NCI-H1417 (cell line): ENCODE measurements at places on chromosomes 5 and 9.

GRCh38 chr5:24439465-24439864 lies 205.3 kb downstream of the CDH10 start:
- DNase-seq = no peak

GRCh38 chr9:4443439-4443838 lies 46.8 kb upstream of the SLC1A1 start:
- DNase-seq = no peak

- no peak for DNase-seq
Observed at GRCh38 chr5:69454460-69455249, 37.9 kb upstream of the OCLN start.

DNA sequence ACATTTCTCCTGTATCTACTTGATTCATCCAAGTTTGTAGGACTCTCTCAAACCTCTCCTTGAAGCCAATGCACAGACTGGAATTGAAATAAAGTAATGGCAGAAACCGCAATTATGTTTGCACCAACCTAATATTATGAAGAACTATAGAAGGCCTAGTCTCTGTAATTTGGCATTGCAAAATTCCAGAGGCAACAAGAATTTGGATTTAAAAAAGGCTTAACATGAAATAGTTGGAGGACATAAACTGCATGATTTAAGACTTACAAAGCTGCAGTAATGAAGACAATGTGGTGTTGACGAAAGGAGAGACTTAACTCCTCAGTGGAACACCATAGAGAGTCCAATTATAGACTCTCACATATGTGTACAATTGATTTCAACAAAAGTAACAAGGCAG lies 117.8 kb upstream of the MINAR2 start:
- no peak for DNase-seq

DNA sequence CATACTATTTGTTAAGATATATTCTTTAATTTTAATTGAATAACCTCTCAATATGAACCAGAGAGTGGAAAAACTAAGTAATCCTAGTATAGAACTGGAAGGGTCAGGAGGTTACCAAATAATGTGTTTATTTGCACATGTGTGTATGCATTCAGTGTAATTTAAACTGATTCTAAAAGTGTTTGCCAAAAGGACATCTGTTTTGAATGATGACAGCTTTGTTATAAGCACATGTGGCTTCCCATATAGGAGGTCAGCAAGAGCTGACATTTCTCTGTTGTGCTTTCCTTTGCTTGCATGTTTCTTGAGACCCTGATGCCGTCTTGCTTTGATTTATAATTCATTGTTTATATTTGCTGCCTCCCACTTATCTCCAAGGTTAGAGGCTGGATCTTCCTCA lies 383.4 kb downstream of the BRINP1 start:
- DNase-seq = no peak

- DNase-seq = no peak
Observed at GRCh38 chr5:54514841-54515432, 2.6 kb upstream of the SNX18 start.

GRCh38 chr9:113995963-113996362 lies 82.1 kb downstream of the AMBP start:
- DNase-seq = no peak

DNA sequence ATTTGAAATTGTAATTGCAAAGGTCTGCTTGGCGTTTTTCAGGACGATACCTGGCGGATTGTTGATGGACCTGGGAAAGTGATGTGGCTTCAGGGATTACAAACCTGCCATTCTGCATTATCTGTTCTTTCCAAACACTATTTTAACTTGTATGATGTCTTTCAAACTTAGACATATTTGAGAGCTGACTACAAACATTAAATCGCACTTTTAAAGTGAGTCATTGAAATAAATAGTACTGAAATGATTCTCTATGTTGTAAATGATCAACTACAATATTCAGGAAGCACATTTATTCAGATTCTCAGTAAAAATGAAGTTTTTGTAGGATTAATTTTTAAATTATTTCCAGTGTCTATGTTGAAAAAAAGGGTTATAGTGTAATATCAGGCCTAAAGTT lies 32.3 kb upstream of the TMEM171 start:
- no peak for DNase-seq

DNA sequence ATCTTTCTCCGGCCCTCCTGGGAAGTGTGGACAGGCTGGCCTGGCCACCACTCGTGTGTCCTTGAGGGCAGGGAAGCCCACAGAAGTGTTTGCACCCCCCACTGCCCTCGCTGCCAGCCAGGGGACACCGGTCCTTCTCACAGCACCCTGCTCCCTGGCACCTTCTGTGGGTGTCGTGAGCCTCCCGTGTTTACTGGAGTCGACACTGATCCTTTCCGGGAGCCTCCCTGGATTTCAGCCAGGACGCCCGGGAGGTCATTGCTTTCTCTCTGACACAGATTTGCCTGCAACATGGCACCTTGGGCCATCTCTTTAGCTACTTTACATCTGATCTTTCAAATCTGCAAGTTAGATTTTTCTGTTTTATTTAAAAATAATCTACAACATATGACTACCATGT lies 120.4 kb upstream of the CACNA1B start:
- no peak for DNase-seq

- DNase-seq = no peak
Observed at GRCh38 chr5:67752357-67752708, 463.2 kb upstream of the PIK3R1 start.

- DNase-seq = peak; percentile 59
Observed at GRCh38 chr9:123775289-123776284, 154.3 kb downstream of the DENND1A start.

DNA sequence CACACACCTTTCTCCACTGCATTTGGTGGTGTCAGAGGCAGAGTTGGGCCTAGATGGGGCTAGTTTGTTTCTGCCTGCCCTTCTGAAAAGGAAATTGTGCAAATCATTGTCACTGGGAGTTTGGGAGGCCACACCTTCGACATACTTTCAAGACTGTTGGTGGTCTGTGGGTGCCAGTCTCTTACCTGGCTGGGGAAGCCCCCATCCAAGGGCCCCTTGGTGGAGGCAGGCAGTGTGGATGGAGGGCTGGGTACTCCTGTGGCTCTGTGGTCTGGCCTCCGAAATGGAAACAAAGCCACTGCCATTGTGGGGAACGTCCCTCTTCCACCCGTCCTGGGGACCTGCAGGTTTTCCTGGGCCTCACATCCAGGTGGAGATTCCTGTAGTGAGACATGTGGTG lies 10.9 kb upstream of the PHYHD1 start:
- no peak for DNase-seq

DNA sequence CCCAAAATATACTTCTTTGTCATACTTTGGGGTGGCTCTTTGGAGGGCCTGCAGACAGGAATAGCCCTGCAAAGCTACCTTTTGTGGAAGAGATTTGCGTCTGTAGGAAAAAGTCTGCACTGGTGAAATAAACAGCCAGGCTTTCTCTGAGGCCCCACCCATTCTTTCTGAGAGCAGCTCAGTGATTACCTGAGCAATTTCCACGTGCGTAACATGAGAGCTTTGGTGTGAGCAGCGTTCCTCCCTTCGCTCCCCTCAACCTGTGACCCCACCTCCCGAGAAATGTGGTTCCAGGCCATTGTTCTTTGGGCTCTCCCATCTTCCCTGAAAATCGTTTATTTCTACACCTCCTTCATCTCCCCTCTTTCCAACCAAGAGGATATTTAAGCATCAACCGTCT lies 23.8 kb upstream of the FBP1 start:
- peak; percentile 1 for DNase-seq

GRCh38 chr5:98791001-98791519 lies 17.6 kb downstream of the RGMB start:
- no peak for DNase-seq

DNA sequence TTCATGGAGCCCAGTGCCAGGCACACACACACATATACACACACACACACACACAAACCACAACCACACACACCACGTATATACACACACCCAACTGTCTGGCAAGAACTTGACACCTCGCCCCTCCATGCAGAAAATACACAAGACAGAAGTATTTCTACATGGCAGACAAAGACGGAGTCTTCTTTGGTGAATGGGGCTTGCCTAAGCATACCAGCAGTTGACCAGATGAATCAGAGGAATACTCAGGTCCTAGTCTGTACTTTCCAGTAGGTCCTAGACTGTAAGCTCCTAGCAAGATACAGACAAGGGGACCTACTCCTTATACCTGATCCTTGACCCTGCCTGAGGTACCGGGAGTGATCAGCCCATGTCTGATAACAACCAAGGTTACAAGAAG lies 60.1 kb downstream of the SIL1 start:
- no peak for DNase-seq

- no peak for DNase-seq
Observed at GRCh38 chr5:179373961-179374505, 28.8 kb upstream of the ADAMTS2 start.

GRCh38 chr5:166719991-166720390 lies 1571.5 kb upstream of the WWC1 start:
- no peak for DNase-seq

GRCh38 chr9:27445688-27446087 lies 78.4 kb upstream of the IFNK start:
- DNase-seq = no peak

- peak; percentile 52 for DNase-seq
Observed at GRCh38 chr5:1400211-1400855, 44.9 kb downstream of the SLC6A3 start.

- DNase-seq = no peak
Observed at GRCh38 chr9:14092344-14092743, 221.6 kb downstream of the NFIB start.

GRCh38 chr9:120846906-120847305 lies 4.2 kb upstream of the PSMD5 start:
- DNase-seq = no peak
